ENCODE measurements at places on chromosomes 2 and 18.
A peak's percentile ranks its signal among the peaks of the same experiment; 100 is the strongest.

GRCh38 chr18:76819411-76820136, 2.8 kb upstream of the ZNF236 start:
- no peak for DNase-seq

DNA sequence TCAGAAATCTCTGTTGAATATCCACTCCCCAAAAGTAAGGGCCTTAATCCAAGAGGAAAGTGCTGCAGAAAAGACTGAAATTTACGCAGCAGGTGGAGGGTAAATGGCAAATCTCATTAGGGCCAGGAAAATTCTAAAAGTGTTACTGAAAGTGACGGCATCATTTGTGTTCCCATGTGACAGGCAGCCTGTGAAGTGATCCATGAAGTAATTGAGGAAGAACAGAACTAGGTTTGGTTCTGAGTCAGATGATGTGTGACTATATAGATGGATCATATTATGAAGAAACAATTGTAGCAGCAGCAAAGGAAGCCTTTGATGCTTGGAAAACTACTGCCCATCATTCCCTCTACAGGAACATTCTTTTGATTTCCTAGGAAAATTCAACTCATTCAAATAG, 401.2 kb downstream of the TGIF1 start:
- DNase-seq, result no peak

- no peak for DNase-seq
Observed at GRCh38 chr2:241225983-241226382, 37.5 kb downstream of the ANO7 start.

- no peak for DNase-seq
Observed at GRCh38 chr2:228847684-228848083, 423.4 kb downstream of the PID1 start.

GRCh38 chr2:45137966-45138695, 128.9 kb upstream of the SIX2 start:
- DNase-seq, result no peak

- no peak for DNase-seq
Observed at GRCh38 chr2:172065111-172065510, 20.2 kb upstream of the DLX1 start.

DNA sequence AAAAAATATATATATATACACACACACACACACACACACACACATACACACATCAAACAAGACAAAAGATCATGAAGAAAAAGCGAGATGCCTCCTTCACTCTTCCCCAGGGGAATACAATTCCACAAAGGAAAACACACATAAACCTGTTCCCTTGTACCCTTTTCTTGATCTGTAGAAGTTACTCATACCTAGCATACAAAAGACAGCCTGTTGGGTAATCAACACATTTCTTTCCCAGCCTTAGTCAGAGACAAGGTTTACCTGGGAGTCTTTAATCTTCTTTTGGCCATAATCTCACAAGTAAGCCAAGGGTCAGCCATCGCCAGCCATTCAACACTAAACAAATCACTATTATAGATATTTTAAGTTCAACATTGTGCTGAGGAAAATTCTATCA, 407.0 kb downstream of the SUCLG1 start:
- no peak for DNase-seq

DNA sequence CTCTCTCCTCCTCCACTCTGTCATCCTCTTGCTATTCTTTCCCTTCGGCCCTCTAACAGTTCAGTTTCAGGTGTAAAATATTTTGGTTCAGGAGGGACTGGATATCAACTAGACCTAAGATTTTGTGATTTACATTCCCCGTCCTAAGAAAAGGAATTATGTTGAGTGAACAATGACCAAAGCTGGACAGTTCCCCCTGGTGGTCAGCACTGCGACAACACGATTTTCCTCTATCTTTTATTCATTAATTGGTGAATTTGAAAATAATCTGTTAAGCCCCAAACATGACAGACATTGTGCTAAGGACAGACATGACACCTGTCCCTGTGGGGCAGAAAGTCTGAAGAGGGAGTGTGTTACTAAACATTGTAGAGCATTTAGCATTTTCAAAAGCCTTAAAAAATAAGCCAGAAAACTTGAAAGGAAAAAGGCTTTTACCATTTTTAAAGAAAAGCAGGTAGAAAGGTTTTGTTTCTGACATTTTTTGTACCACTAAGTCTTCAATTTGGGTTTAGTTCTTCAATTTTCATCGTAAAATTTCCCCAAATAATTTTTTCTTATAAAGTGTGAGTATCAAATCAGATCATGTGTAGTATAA, 28.4 kb upstream of the GTF2A1L start:
- peak; percentile 53 for DNase-seq

- DNase-seq, result no peak
Observed at GRCh38 chr2:234792621-234793022, 159.2 kb upstream of the SH3BP4 start.

DNA sequence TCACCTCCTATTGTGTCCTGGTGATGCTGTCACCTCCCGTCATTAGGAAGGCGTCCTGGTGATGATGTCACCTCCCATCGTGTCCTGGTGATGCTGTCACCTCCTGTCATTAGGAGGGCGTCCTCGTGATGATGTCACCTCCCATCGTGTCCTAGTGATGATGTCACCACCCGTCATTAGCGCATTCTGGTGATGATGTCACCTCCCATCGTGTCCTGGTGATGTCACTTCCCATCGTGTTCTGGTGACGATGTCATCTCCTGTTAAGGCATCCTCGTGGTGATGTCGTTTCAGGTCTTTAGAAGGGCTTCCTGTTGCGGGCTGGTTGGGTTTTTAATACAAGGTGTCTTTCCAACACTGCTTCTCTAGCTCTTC, 40.7 kb downstream of the CTDP1 start:
- DNase-seq, result no peak

GRCh38 chr2:129242269-129242668, 737.2 kb upstream of the RAB6C start:
- no peak for DNase-seq

DNA sequence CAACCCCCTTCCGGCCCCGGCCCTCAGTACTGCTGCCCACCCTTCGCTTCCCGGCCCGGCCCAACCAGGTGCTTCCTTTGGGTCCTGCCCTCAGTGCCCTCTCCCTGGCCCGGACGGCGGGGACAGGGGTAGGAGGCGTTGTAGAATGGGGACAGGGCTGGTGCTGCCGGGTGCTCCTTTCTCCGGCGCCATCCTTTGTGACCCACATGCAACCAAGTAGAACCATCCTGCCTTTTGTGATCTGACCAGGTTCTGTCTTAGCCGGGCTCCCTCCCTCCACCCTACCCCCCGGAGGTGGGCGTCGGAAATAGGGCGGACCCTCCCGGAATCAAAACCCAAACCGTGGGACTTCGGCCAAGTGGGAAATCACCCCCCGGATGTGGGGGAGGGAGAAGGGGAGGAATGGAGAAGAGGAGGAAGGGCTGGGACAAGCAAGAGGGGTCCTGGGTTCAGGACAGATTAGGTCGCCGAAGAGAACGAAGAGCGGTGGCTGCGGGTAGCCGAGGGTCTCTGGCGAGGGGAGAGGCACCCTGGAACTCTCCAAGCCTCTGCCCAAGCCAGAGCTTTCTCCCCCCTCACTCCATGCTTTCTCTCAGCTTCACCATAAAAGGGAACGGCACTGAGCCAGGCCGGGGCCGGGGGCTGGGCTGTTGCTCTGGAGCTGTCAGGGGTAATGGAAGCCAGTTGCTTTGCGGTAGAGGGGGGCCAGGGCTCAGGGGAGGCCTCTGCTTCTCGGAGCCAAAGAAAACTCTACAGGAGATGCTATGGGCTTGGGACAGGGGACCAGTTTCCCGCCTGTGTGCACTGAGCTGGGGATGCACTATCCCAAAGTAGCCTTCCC, 756 bp upstream of the OST4 start:
- DNase-seq, result peak; percentile 14
